Endothelial cell (in vitro differentiated cells): ENCODE measurements at places on chromosomes 12 and 14. TPM values are rescaled to one million over a fixed set of nuclear protein-coding genes. Genes with fewer than 3 reads are reported as not detected.

GRCh38 chr12:72264548-72265175, 7.5 kb upstream of the TRHDE start:
- no peak overlapping the region for H3K4me3 ChIP-seq
- H3K36me3 ChIP-seq = no peaks in the 10 kb centered on the region
- no peak for DNase-seq
- H3K27me3 ChIP-seq = no peaks in the 10 kb centered on the region
- H3K4me1 ChIP-seq = no peaks in the 10 kb centered on the region
- H3K27ac ChIP-seq = no peak overlapping the region

DNA sequence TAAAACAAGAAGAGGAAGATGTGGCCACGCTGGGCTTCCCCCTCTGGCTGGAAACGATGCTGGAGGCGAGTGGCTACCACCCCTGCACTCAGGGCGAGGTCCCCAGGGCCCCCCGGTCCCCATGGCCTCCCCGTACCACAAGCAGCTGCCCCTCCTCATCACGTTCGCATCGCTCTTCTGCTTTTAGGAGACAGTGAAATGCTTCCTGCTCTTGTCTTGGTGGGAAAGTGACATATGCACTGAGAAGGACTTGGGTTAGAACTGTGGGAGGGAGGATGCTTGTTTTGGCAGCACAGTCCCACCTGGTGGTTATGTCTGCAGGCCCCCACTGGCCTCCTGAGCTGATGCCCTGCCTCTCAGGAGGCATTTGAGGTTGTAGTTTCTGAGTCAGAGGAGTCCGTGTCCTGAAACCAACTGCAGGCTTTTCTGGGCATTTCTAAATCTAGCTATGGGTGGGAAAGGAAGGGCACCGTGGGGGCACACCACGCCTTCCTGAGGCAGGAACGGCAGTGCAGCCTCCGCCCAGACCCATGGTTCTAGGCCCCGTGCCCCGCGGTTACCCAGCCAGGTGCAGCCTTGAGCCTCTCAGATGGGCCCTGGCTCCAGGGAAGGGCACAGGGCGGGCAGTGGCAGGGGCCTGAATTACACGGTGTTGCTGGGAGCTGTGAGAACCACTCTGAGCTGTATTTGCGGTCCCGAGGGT, 139.3 kb downstream of the ADGRD1 start:
- no peak for DNase-seq
- no peaks in the 10 kb centered on the region for H3K36me3 ChIP-seq
- no peak overlapping the region for H3K27ac ChIP-seq
- peaks cover 1% of the 10 kb centered on the region for H3K27me3 ChIP-seq
- no peaks in the 10 kb centered on the region for H3K4me1 ChIP-seq
- no peak overlapping the region for H3K4me3 ChIP-seq

DNA sequence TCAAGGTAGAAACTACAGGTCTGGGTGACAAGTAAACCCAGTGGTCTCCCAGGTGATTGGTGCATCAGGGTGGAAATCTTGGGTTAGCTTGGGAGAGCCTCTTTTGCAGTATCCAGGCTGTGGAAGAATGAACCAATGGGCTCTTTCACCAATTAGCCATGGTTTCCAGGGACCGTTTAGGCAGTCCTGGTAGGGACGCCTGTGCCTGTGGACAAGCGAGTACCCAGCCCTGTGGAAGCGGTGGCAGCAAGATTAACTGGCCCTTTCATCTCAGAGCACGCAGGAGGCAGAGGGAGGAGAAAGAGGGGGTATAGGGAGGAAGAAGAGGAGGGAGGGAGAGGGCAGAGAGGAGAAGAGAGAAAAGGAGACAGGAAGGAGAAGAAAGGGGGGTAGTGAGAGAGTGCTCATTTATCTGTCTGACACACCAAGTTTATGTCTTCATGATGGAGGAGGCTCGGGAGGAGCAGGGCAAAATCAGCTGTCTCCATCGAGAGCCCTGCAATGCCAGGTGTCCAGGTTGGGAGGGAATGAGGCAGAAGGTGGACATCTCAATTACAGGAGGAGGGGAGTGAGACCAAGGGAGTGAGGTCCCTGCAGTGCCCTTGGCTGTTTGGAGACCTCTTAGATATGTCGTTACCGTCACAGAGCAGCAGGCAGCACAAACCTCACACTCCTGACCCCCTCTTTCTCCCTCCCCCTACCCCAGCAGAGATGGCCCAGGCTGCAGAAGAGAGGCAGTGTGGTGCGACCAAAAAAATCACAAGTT, 4.6 kb upstream of the ZDHHC22 start:
- peak overlapping the region; percentile 13 for H3K27ac ChIP-seq
- no peaks in the 10 kb centered on the region for H3K36me3 ChIP-seq
- peaks cover 14% of the 10 kb centered on the region for H3K4me1 ChIP-seq
- no peak overlapping the region for H3K4me3 ChIP-seq
- DNase-seq = no peak

Gene MYBPC1
- not detected for total RNA-seq

Gene NDRG2
- 45.9 TPM for total RNA-seq

Gene OR6C4
- not detected for total RNA-seq

Gene CACNA2D4
- 0.28 TPM for total RNA-seq
